ENCODE measurements at places on chromosomes 5 and 9.

- no peak for DNase-seq
Measured at GRCh38 chr9:2567922-2568321, 53.7 kb upstream of the VLDLR start.

DNA sequence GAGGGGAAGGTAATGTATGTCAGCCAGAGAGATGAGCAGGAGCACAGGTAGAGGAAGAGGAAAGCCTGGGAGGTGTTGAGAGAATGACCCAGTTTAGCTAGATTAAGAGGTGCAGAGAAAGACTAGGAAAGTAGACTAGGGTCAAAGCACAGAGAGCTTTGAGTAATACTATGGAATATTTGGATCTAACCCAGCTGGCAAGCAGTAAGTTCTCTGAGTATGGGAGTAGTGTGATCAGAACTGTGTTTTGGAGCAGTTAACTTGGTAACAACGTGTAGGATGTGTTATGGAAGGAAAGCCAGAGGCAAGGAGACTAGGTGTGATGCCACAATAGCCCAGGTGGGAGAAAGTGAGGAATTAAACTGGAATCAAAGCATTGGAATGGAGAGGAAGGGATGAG, 84.9 kb upstream of the PTGER4 start:
- no peak for DNase-seq

DNA sequence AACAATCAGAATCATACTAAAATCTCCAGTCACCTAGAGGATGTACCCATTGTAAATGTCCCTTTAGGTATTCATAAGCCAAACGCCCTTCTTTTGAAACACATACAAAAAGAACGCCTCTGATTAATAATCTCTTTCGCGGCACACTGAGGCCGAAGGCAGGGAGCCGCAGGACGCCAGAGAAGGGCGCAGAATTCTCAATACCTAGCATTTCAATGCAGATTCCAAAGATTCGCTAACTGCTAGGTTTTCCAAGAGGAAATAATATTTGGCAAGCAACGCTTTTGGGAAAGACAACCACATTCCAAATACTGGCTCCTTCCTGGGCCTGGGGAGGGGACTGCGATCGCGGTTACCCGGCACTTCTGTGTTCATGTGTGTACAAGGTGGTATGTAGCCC, 203.3 kb downstream of the MEF2C start:
- no peak for DNase-seq

GRCh38 chr5:33257807-33258429, 182.8 kb upstream of the TARS1 start:
- peak; percentile 41 for DNase-seq

- peak; percentile 34 for DNase-seq
Measured at GRCh38 chr5:141825791-141826560, 52.2 kb downstream of the PCDH1 start.

DNA sequence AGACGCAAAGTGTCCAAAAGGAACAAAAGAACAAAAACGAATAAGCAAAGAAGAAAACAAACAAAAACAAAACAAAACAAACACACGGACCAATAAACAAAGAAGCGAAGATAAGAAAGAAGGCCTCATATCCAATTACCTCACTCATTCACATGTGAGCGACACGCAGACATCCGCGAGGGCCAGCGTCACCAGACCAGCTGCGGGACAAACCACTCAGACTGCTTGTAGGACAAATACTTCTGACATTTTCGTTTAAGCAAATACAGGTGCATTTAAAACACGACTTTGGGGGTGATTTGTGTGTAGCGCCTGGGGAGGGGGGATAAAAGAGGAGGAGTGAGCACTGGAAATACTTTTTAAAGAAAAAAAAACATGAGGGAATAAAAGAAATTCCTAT, 28.3 kb upstream of the WWC1 start:
- no peak for DNase-seq

- no peak for DNase-seq
Measured at GRCh38 chr9:95585824-95586223, 69.1 kb upstream of the PTCH1 start.

DNA sequence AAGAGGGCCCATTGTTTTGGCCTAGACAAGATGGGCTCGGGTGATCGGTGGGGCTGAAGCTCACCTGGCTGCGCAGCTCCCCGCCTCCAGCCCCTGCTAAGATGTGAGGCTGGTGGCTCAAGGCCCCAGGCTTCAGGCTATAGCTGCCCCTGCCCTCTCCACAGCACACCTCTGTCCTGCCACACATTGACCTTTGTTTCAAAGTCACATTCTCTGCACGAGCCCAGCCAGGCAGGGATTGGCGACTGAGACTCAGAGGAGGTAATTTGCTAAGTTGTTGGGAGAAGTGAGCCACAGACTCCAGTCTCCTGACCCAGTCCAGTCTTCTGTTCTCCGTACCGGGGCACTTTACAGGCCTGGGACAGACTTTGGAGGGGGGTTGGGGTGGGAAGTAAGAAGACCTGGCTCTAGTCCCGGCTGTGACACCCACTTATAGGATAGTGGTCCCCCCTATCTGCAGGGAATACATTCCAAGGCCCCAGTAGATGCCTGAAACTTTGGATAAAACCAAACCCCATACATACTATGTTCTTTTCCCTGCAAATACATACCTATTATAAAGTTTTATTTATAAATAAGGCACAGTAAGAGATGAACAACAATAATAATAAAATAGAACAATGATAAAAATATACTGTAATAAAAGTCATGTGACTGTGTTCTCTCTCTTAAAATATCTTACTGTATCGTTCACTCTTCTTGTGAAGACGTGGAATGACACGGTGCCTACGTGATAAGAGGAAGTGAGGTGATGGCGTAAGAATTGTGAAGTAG, 13.3 kb downstream of the PDGFRB start:
- no peak for DNase-seq

- no peak for DNase-seq
Measured at GRCh38 chr5:93117751-93118531, 463.1 kb downstream of the NR2F1-AS1 start.
